Smooth muscle cell of the umbilical artery (primary cell): ENCODE measurements at places on chromosomes 2 and 18. TPM values are rescaled to one million over a fixed set of nuclear protein-coding genes. Genes with fewer than 3 reads are reported as not detected.

FBXO15 gene
- 0.37 and 0.59 TPM in 2 replicates for total RNA-seq

MERTK gene
- total RNA-seq = 0.30 and 0.46 TPM in 2 replicates

GAD1 gene
- not detected in 2 replicates for total RNA-seq

GRHL1 gene
- 0.09 and 0.59 TPM in 2 replicates for total RNA-seq

WNT10A gene
- not detected in 2 replicates for total RNA-seq

SERPINB2 gene
- total RNA-seq = 2.4 and 4.8 TPM in 2 replicates

FKBP7 gene
- 76.0 and 116 TPM in 2 replicates for total RNA-seq
